Dermis blood vessel endothelial cell (primary cell): ENCODE measurements at places on chromosomes 13 and 19. TPM values are rescaled to one million over a fixed set of nuclear protein-coding genes. Genes with fewer than 3 reads are reported as not detected.

Gene GRIN2D
- 0.51 and 0.79 TPM in 2 replicates for total RNA-seq

Gene STOML3
- not detected in 2 replicates for total RNA-seq

DNA sequence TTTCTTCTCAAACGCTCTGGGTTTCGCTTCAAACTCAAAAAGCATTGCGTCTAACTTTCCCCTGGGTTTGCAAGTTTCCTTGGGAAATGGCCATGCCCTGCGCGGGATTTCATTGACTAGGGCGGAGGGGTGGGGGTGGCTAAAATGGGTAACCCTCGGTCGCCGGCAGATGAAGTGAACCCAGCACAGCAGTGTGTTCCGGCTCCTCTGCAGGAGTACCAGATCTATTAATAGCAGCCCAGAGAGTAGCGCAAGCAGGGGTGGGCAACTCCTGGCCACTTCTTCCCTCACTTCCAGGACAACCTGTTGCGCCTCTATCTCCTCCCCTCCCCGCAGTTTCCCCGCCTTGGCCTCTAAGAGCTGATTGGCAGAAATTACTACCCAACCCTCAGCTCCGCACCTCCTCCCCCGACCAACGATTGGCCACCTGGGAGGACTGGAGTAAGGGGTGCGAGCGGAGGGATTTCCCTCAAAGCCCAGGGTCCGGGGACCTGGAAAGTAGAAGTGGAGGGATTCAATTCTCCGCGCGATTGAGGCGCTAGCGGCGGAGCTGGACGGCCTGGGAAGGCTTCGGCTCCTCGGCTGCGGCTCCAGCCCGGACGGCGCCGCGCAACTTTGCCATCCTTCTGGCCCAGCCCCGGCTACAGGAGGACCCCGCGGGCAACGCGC lies at the start of gene FREM2:
Gene FREM2, plus strand, starts transcription at position 501 of the 669 bp plus-strand sequence. CDS start 268 bp downstream, outside the sequence.
- DNase-seq, result peak; percentile 0

DNA sequence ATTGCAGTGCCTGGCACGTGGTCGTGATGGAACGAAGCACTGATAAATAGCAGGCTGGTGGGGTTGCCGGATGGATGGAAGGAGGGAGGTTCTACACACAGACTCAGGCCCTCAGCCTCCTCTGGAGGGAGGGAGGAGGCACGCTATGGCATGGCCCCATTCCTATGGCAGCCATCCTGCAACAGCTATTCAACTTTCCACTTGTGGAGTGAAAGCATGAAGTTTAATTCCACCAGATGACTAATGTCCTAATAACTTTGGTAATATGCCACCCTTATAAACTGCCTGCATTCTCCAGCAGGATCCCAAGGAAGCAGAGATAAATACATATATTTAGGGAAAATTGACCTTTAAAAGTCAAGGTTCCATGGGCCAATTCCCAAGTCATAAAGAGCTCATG lies 92.4 kb downstream of the KL start:
- DNase-seq, result no peak

GRCh38 chr13:87671031-87671752 lies at the start of gene SLITRK5:
Gene SLITRK5, plus strand, starts transcription at chr13:87671371. Its CDS starts 4,018 bp downstream, at chr13:87675389.
- peak; percentile 57 for DNase-seq

- no peak for DNase-seq
Measured at GRCh38 chr19:2339644-2340310, 11.3 kb downstream of the SPPL2B start.

DNA sequence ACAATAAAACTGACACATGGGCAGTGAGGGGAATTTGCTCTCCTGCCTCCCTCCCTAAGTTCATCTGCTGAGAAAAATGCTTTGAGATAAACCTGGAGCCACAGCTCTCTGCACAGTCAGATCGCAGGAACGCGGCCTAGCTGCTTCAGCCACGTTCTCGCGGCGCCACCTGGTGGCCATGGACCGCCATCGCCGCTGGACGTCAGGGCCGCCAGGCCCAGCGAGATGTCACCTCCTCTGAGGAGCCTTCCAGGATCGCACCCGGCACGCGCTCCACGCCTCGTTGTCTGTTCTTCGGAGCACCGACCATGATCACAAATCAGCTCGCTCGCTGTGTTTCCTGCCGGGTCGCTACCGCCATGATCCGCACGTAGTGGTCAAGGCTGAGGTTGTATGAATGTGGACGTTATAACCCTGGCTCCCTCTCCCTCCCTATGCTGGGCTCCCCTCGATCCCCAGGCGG lies 20.6 kb upstream of the USP29 start:
- peak; percentile 55 for DNase-seq
